ENCODE measurements at places on chromosomes 5 and 9.

GRCh38 chr5:7585807-7586206, 189.9 kb downstream of the ADCY2 start:
- no peak for DNase-seq

GRCh38 chr5:90092734-90093133, 316.8 kb downstream of the CETN3 start:
- no peak for DNase-seq

DNA sequence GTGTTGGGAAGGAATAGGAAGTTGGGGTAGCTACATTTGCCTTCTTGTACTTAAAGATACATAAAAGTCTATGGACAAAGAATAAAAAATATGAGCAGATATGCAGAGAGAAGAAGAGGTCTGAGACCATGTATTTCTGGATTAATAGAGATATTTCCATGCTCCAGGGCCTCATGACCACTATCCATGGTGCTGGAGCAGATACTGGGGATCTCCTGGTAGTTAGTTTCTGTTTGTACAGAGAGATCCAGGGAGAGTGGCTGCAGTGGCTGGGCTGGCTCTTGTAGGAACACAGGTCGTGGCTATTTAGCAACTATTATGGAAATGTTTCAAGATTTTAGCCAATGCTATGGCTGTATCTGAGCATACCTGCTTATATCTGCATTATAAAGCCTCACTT, 184.2 kb upstream of the TMEM161B start:
- no peak for DNase-seq

GRCh38 chr9:13974891-13975290, 339.1 kb downstream of the NFIB start:
- no peak for DNase-seq

GRCh38 chr5:95973793-95974325, 12.2 kb upstream of the ELL2 start:
- DNase-seq: no peak

DNA sequence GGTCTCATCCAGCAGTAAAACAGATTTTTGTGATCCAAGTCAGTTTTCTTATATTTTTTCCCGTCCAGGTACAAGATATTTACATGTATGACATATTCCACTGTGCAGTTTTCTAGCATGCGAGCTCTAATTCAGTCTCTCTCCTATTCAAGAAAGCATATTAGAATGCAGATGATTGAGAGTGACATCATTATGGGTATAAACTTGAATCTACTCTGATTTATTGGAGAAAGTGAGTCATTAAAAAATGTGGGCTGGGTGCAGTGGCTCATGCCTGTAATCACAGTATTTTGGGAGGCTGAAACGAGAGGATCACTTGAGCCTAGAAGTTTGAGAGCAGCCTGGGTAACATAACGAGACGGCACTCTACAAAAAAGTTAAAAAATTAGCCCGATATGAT, 6.2 kb downstream of the FER start:
- DNase-seq: no peak

DNA sequence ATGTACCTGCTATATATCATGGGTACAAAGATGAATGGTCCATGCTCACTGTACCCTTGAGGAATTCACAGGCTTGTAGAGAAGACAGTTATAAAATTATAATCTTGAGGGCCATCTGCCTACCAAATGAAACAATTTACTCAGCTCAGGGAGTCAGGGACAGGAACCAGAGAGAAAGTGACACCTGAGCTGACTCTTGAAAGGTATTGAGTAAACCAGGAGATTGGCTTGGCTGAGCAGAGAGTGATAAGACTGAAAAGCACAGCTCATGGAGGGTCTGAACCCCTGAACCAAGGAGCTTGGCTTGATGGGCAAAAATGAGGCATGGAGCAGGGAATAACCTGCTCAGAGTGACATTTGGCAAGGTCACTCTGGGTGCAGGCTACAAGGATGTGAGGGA, 147.3 kb downstream of the FAM114A2 start:
- DNase-seq: no peak

DNA sequence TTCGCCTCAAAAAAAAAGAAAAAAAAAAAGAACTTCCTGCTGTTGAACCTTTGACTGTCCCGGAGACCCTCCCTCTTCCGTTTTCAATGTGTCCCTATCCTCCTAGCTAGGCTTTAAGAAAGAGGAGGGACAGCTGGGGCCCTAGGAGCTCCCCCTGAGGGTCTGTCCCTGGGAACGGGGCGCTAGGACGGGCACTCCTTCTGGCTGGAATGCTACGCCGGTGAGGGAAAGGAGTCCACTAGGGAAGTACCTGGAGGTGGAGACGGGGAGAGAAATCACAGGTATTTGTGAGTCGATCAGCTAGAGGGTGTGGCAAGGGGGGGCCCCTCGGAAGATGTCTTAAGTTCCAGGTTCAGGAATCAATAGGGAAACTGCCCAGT, 4.6 kb downstream of the SIT1 start:
- DNase-seq: no peak

DNA sequence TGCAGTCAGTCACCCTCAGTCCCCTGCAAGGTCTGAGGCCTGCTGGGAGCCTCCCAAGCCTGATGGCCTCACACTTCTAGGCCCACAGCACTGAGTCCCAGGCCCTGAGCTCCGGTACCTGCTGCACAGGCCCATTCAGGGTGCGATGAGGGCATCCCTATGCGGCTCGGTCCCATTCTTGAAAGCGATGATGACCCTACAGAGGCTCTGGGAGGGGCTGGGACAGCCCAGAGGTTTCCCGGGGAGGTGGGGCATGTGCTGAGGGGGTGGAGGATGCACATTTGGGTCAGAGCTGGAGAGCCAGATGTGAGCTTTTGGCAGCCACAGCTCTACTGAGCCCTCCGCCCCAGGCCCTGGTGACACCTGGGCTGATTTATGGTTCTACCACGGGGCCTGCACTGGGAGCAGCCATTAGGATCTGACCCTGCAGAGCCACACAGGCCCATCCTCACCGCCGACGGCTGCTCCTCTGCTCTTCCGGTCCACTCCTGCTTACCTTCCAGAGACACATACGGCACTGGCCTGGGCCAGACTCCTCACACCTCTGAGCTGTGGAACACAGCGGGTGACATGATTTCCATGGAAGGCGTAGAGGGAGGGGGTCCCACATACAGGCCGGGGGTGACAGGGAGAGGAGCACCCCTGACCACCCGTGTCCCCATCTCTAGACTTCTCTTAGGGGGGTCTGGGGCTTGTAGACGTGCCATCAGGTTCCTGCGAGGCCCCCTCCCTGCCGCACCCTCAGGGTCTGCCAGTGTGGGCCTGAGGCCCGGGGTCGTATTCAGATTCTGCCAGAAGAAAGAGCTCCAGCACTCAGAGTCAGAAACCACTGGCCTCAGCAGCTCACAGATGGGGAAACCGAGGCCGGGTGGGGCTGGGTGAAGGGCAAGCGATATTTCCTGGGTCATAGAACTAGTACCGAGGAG, 53.4 kb downstream of the COL23A1 start:
- no peak for DNase-seq

GRCh38 chr9:33425128-33425533, 22.3 kb downstream of the AQP3 start:
- no peak for DNase-seq

DNA sequence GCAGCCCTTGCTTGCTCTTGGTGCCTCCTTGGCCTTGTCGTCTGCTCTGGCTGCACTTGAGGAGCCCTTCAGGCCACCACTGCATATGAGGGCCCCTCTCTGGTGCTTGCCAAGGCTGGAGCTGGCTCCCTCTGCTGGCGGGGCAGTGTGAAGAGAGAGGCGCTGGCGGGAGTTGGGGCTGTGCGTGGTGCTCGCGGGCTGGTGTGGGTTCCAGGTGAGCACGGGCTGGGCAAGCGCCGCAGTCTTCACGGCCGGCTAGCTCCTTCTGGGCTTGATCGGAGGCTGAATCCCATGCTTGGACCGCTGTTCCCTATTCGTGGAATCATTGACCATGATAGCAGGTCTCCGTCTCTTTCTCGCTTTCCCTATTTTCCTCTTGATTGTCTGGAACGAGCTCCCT, 56.5 kb downstream of the XRCC4 start:
- DNase-seq: no peak
